Glomerular endothelial cell (primary cell): ENCODE measurements at places on chromosomes 16 and 17. TPM values are rescaled to one million over a fixed set of nuclear protein-coding genes. Genes with fewer than 3 reads are reported as not detected.

- DNase-seq: no peak
These were observed 211.4 kb upstream of the ERCC4 start for GRCh38 chr16:13708347-13709120.

- no peak for DNase-seq
These were observed 38.5 kb downstream of the PIGL start for GRCh38 chr17:16255481-16255921.

GRCh38 chr16:82792693-82793092, 165.9 kb downstream of the CDH13 start:
- DNase-seq: no peak

- no peak for DNase-seq
These were observed 32.0 kb upstream of the SNN start for GRCh38 chr16:11636172-11636721.

Gene GFAP
- not detected in 2 replicates for total RNA-seq

Gene TMEM114
- not detected in 2 replicates for total RNA-seq
